GM12891 (cell line): ENCODE measurements at places on chromosomes 5 and 9.

DNA sequence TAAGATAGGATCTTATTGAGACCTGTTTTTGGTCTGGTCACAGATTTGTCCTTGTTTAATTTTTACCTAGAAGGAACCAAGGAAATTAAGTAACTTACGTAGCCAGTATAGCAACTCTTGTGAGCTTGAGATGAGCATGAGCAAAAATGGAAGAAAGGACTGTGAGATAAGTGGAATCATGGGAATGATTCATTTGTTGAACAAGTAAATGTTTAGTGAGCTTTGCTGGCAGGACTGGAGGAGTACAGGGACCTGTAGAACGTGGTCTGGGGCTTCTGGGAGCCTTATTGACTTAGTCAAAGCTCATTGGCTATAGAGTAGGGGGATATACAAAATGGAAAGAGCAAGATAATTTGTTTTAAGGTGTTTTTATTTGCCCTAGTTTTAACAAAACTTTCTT is 3.0 kb downstream of the RAD23B start:
- DNase-seq = no peak

DNA sequence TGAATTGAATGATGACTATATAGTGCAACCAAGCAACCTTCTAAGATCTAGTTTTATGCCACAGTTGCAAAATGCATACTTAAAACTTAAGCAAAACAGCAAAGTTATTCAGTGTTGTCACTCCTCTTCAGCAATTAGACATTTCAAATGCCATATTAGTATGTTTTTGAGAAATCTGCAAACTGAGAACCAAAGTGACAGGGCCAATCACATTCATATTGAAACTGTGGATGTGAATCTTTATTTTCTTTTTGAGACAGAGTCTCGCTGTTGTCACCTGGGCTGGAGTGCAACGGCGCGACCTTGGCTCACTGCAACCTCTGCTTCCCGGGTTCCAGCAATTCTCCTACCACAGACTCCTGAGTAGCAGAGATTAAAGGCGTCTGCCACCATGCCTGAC is 249.2 kb upstream of the EFNA5 start:
- DNase-seq = no peak

GRCh38 chr5:131338051-131338453 is 74.2 kb downstream of the CDC42SE2 start:
- no peak for DNase-seq

GRCh38 chr5:8098081-8098480 is 229.1 kb downstream of the MTRR start:
- no peak for DNase-seq

GRCh38 chr5:10863763-10864383 is 102.8 kb upstream of the DAP start:
- DNase-seq = peak; percentile 64

DNA sequence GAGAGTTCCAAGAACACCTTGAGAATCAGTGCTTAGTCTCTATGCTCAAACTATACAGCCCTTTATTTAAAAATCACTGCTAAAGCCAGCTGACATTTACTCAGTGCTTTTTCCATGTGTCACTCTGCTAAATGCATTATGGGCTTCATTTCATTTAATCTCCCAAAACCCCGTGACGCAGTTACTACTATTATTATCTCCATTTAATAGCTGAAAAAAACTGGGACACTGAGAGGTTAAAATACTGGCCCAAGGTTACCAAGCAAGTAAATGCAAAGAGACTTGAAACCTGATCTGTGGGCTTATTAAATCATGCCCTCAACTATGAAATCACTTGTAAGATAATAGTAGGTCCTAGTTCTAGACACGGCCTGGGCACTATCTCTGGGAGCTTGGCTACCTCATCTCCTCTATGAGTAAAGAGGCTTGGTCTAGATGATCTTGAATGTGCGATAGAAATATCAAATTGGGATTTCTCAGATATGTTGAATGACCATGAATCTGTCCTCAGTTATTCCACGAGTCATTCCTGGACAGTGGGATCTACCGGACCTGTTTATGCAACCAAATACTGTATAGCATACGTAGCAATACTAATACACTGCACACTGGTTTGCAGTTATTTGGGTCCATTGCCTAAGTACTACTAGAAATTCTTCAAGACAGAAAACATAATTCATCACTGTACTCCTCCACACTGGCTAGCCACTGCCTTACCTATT is 32.3 kb downstream of the MARCHF11 start:
- no peak for DNase-seq

DNA sequence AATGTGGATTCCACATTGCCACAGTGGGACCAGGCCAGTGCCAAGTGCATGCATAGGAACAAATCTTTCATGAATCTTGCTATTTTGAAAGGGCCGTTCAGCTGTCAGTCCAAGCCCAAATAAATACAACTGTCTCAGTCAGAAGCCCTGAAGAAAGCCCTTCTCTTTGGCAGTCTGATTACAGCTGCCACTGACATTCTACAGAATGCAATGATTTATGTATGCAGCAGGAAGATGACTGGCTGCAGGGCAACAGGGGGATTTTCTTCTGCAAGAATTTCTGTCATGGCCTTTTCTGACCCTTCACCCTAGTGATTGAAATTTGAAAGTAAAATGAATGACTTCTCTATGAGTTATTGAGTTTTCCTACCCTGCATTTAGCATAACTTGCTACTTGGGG is 86.7 kb upstream of the FER start:
- no peak for DNase-seq

GRCh38 chr9:84583866-84584265 is 85.7 kb upstream of the NTRK2 start:
- DNase-seq = no peak

DNA sequence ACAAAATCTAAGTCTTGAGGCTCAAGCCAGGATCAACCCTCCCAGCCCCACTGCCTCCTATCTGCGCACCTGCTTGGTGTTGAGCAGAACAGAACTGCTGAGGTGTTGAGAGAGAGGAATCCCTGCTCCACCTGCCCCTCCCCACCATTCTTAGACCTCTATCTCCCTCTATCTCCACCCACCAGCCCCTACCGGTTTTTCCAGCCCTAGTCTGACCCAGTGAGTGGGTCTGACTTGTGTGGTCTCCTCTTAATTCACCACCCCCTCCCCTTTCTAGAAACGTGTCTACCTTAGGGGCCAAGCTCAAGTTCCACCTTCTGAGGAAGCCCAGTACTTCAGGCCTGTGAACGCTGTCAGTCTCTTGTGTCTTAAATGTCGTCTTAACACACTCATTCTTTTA is 93.7 kb downstream of the ARHGAP26 start:
- DNase-seq = no peak

- no peak for DNase-seq
These were observed 28.0 kb upstream of the ADAM19 start for GRCh38 chr5:157603333-157604190.

DNA sequence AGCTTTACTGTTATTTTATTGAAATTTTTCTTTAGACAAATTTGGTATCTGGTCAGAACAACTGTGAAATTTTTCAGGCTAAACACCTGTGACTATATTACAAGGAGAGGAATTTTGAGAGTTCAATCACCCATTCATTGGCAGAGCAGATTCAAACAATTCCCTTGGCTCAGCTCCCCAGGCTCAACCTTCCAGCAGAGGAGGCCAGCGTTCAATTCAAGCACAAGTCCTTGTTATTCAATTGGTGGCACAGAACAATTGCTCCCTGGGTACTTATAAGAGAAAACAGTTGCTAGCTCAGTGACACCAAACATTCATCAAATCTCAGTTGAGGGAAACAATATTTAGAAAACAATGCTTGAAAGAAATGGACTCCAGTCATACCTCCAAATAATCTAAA is 83.3 kb downstream of the SUSD1 start:
- DNase-seq = no peak

DNA sequence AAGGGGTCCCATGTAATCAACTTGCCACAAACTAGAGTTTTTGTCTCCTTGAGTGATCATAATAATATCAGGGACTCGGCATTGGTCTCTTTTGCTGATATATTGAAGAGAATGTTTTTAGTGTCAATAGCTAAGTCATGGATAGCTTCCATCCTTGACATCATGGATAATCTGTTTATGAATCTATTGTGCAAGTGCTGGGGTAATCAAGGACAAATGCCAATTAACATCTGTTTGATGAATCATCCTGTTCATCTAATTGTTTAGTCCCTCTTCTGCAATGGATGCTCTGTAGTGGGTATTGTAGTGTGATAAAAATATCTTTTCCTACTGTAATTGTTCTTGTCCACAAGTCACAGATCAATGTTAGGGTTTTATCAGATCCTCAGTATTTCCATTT is 607.5 kb upstream of the SEMA6A start:
- no peak for DNase-seq

DNA sequence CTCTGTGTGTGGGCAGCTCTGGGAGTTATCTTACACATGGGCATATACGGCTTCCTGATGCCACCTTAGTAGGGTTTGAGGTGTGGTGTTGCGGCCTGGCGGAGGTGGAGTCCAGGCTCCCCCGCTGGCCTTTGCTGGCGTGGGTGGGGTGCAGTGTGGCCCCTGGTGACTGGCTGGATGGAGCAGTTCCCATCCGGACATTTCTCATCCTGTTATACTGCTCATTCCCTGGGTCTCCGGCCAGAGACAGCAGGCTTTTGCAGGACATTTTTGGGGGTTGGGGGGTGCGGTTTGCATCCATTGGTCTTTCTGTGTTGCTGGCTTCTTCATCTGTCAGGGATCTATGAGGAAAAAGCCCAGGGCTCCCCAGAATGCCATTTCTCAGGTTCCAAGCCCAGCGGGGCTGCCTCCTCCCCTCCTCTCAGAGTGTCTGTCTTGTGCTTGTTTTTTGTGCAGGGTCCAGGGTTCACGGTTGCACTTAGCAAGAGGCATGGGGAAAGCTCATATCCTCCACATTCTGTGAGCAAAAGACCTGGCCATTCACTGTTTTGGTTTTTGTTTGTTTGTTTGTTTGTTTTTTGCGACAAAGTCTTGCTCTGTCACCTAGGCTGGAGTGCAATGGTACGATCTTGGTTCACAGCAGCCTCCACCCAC is 22.3 kb downstream of the NDUFS6 start:
- no peak for DNase-seq

DNA sequence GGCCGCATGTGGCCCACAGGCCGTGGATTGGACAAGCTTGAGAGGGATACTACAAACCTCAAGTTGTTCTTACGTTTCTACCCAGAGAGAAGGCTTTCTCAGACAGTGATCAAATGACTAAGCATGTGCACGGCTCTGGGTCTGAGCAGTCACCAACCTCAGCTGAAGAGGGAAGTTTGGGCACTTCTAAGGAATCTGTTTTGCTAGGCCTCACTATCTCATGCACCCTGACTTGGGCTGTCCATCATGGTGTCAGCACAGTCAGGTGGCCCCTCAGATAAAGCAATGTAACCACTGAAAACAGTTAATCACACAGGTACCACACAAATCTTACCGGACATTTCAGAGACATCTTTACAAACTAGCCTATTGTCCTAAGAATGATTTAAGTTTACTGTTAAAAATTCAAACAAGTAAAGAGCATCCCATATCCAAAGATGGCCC is 24.6 kb downstream of the CSF2 start:
- DNase-seq = no peak

DNA sequence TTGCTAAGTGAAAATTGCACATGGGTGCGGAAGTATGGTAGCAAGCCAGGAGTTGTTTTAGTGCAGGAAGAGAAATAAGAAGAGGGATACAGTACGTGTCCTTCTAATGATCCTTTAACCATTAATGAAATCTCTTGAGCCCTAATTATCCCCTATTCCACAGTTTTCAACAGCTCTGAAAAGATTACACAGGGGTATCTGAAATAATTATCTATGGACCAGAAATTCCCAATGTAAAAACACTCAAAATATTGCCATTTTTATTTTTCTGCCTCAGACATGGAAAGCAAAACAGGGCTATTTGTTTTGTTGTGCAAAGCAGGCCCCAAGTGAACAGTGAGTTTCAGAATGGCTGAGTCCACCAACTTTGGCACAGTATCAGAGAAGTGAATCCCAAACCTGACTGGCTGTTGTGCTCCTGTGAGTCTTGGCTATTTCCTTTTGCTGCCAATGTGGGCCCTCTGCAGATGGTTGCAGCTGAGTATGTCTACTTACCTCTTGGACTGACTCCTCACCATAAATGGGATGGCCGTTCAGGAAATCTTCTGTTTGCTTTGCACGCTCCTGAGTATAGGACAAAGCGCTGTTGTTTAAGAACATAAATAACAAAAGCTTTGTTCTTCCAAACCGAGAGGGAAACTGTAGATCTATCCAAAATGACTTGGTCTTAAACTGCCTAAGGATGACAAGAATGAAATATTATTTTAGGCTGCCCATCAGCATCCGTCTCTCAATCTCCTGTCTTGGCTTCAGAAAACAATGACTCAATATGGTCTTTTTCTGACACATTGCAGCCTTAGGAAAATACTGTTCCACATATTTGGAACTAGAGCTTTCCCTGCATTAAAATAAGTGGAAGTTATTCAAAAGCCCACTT is 204.1 kb downstream of the DEPDC1B start:
- no peak for DNase-seq

DNA sequence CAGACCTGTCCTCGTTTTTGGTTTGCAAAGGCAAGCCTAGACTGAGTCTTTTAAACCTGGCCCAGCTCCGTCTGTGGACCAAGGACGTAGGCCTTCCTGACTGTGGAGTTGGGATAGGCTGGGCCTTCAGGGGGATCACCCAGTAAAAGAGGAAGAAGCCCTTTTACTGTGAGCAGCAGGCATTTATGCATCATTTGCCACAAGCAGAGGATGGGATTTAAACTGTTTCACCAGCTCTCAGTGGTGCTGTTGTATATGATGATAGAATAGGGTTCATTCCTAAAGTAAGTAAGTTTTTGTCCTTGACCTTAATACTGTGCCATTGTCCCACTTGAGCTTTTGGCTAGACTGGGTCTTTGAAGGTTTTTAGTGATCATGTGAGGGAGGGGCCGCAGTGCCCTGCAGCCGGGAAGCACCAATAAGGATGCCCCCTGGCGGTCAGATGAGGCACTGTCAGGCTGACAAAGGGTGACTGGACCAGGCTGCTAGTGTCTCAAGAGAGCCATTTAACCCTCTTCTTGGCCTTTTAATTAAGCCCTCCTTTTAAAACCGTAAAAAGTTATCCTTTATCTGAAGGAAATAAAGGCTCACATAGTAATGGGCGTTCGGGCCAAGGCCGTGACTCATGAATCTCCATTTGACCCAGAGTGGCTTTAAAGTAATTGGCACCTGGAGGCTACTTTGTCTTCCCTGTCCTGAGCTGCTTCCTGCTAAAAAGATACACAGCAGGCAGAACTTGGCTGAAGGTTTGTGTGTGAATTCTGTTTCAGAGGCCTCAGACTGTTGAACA is 74.0 kb downstream of the UBAP1 start:
- DNase-seq = no peak

GRCh38 chr9:129326061-129327005 is 148.3 kb upstream of the IER5L start:
- no peak for DNase-seq

DNA sequence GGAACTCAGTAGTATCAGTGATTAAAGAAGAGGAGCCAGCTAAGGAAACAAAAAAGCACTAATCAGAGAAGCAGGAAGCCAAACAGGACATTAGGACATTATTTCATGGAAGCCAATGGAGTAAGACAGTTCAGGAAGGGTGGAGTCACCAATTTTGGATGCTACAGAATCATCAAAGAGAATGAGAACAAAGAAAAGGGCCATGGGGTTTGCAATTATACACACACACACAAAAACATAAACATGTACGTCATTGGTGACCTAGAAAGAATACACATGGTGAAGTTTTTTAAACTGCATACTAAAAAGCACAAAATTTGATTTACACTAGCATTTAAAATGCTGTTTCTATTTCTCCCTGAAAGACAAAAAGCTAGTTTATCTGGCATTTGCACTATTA is 96.8 kb upstream of the MRPS30 start:
- DNase-seq = no peak

- no peak for DNase-seq
These were observed 159.8 kb upstream of the GAS1 start for GRCh38 chr9:87107072-87107471.

- no peak for DNase-seq
These were observed 133.6 kb downstream of the NFIB start for GRCh38 chr9:14180093-14180959.

GRCh38 chr9:10112070-10112469 is 500.7 kb downstream of the PTPRD start:
- no peak for DNase-seq
